ENCODE measurements at places on chromosomes 7 and 10. TPM values are rescaled to one million over a fixed set of nuclear protein-coding genes. Genes with fewer than 3 reads are reported as not detected.

- DNase-seq: no peak
Observed at GRCh38 chr7:140643416-140643815, 2.8 kb upstream of the DENND2A start.

- no peak for DNase-seq
Observed at GRCh38 chr10:34627331-34627730, 187.8 kb downstream of the PARD3 start.

DNA sequence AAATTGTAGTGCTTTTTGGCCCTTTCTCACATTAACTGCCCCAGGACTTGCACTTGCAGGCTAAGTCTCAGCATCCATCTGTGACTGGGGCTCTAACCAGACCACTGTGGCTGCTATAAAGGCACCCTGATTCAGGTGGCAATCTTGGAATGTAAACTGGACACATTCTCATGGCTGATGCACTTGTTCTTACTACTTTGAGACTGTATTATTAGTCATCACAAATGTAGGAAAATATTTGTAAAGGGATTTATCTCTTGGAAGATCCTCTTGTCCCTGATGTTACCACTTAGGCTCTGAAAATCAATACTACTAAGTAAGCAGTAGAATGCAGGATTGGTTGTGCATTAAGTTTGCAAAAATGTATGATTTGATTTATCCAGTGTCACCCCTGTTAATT lies 25.0 kb downstream of the PDE1C start:
- DNase-seq: no peak

- no peak for DNase-seq
Observed at GRCh38 chr7:45174966-45175765, 17.6 kb downstream of the RAMP3 start.

GRCh38 chr7:33701189-33701740 lies 204.1 kb upstream of the BMPER start:
- DNase-seq: no peak

DNA sequence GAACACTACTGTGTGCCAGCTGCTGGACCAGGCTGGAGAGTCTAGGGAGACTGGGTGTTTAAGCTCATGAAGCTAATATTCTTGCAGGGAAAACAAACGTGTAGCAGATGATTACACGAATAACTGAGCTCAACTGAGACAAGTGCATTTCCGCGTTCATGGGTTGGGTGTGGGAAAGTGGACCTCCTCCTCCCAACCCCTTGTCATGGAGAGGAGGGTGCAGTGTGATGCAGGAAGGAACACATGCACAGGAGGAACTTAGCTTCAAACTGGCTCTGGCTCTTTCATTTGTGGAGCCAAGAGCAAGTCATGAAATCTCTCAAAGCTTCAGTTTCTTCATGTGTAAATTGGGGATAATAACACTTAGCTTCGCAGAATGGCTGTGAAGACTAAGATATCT lies 204.3 kb downstream of the ARHGAP12 start:
- no peak for DNase-seq

GRCh38 chr7:65722361-65722792 lies 150.5 kb upstream of the VKORC1L1 start:
- DNase-seq: peak; percentile 47

DNA sequence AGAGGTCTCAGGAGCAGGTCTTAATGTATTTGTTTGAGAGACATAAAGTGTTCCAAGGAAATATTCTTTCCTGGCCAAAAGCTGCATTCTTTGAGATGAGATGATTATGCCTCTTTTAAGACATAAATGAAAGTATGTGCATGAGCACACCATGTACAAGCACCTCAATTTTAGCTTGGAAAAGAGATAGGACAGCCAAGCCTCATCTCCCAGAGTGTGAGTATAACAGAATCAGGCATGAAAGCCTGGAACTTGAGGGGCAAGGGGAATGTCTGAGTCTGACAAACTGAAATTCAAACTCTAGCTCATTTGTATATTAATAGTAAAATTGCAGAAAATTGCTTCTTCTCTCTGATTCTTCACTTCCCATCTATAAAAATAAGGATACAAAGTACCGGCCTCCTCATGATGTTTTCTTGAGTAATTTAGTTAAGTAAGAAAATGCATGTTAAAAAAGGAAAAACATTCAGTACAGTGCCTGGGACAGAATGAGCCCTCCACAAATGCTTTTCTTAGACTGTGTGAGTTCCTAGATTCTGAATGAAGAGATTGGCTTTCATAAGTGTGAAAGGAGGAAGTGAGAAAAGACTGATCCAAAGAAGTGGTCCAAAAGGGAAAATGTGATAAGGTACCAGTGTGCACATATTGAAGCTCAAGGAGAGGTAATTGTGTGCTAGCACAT lies 1260.9 kb upstream of the SORCS1 start:
- DNase-seq: no peak

DNA sequence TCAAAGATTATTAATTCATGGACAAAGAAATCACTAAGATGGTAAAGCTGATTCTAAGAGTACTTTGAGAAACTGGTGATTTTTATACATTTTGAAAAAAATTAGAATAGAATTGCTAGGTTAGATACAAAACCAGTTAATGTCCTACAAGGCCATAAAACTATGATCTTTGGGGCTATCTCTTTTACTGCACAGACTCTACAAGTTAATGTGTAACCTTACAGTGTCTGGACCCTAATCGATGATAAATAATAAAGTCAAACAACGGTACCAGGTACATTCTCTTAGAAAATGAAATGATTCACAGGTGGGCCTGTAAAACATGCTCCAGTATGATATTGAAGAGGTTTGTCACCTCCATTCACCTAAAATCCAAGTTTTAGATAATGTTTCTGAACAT lies 199.8 kb upstream of the LYZL1 start:
- no peak for DNase-seq

DNA sequence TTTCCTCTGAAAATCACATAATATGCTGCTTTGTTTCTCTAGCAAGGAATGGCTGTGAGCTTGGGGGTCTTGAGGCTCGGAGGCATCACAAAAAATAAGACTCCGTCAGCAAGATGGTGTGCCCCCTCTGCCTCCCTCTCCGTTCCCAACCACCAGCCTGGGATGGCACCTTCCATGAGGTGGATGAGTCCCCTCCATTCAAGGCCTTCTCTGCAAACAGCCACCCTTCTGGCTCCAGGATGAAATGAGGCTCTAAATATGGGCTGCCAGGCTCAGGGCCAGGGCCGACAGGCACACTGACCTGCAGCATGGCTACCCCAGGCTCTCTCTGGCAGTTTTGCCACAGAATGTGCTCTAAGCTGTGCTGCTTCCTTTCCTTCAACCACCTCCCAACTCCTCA lies 521.5 kb downstream of the PTPRN2 start:
- no peak for DNase-seq

- no peak for DNase-seq
Observed at GRCh38 chr7:80078159-80078731, 56.4 kb upstream of the GNAI1 start.

GRCh38 chr10:3340127-3340730 lies 167.6 kb upstream of the PITRM1 start:
- no peak for DNase-seq

DNA sequence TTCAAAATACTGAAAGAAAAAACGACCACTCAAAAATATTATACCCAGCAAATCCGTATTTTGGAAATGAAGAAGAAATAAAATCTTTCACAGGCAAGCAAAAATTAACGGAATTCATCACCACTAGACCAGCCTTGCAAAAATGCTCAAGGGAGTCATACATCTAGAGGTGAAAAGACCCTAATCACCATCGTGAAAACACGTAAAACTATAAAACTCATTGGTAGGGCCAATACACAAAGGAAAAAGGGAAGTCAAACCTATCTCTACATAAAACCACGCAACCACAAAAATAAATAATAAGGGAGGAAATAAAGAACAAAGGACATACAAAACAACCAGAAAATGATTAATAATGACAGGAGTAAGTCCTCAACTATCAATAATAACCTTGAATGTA lies 6.6 kb upstream of the AKR1B1 start:
- DNase-seq: no peak

- no peak for DNase-seq
Observed at GRCh38 chr10:126205486-126206205, 182.6 kb downstream of the ADAM12 start.

SPDYE2 gene
- not detected for total RNA-seq

AOC1 gene
- total RNA-seq: 0.09 TPM
